DMS153 (cell line): ENCODE measurements at places on chromosomes 7 and 10.
A peak's percentile ranks its signal among the peaks of the same experiment; 100 is the strongest.

GRCh38 chr10:79148452-79149344 lies 79.9 kb downstream of the ZMIZ1 start:
- no peak for DNase-seq

GRCh38 chr10:77374189-77374656 lies 263.4 kb downstream of the KCNMA1 start:
- DNase-seq, result no peak

DNA sequence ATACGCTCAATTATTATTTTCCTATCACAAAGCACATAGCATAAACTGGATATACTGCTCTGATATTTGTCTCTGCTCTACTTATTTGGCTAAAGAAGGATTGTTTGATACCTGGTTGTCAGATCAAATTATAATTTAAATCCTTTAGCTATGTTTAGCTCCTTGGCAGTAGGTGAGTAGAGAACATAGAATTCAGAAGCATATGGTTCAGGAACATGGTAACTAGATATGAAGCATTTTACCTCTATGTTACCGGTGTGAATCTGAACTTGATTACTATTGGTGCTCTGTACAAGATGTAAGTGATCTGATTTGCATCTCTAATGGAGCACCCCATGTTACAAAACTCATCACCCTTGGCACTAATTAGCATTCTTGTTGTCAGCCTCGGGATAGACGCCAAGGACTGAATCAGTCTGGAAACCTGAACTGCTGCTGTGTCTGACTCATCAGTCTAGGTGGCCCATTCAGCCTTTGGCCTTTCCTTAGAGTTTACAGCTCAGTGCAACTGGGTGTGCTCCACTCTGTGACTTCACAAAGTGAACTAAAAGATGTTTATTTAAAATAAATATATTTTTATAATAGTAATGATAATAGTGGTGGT lies 12.3 kb upstream of the MYPN start:
- no peak for DNase-seq

- no peak for DNase-seq
Measured at GRCh38 chr7:25894002-25894901, 257.7 kb upstream of the NFE2L3 start.

DNA sequence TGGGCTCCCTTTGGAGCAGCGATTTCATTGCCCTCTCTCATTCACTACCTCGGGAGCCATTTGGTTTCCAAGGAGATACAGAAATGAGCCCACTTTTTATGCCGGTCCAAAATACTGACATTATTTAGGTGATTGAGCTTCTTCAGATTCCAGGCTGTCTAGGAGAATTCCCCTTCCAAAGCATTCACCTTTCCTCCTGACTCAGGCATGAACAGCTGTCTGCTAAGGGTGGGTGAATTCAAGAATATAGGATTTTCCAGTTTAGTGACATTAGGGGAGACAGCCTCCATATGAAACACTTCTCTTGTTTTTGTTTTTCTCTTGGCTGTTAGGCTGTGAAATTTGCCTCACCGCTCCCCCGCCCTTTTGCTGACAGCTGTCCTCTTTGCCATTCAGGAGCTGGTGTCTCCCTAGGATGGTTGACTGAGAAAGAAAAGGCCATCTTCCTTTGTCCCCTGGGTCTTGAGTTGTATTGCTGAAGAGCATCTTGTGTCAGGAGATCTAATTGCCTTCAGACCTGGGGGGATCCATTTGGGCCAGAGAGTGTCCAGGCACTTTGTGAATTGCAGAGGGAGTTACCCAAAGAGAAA lies 56.7 kb downstream of the LRRC4 start:
- no peak for DNase-seq

DNA sequence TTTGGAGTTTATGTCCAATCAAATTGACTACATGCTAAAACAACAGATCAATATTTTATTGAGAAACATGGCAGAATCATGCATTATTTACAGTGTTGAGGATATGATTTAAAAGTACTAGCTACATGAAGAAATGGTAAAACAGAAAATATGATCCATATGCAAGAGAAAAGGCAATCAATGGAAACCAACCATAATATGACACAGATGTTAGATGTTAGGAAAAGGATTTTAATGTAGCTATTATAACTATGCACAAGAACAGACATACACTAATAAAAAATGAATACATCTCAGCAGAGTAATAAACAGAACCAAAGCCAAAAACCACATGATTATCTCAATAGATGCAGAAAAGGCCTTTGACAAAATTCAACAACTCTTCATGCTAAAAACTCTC lies 166.2 kb upstream of the CACNA2D1 start:
- no peak for DNase-seq

DNA sequence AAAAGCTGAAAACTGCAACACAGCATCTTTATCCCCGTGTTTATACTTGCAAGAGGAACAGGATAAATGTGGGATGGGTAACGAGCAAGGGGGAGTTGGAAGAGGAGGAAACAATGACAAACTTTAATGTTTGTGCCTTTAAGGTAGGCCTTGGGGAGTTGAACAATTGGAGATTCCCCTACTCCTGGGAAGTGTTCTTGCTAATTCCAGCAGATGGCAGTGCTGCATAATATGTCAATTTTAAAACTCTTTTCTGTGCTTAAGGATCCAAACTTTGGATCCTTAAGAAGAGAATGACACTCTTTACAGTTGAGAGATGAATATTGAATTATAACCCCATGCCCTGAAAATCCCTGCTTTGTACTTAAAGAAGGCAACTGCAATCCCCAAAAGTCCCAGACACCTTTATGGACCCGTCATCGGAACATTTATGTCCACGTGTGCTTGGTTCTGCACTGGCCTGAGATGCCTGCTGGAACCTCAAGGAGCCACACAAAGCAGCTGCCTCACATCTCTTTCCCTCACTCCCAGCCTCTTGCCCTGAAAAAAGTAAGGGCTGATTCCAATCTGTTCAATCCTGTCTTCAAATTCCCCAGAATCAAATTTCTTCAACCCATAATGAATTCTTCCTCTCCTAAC lies 12.0 kb downstream of the IFIT5 start:
- DNase-seq, result peak; percentile 5

GRCh38 chr10:69316313-69317059 lies 38.2 kb downstream of the HK1 start:
- DNase-seq, result no peak

GRCh38 chr10:104711302-104711721 lies 70.2 kb downstream of the SORCS3 start:
- no peak for DNase-seq
